ENCODE measurements at places on chromosomes 7 and 10.

GRCh38 chr10:112424651-112425050 is 22.1 kb downstream of the ZDHHC6 start:
- no peak for DNase-seq

DNA sequence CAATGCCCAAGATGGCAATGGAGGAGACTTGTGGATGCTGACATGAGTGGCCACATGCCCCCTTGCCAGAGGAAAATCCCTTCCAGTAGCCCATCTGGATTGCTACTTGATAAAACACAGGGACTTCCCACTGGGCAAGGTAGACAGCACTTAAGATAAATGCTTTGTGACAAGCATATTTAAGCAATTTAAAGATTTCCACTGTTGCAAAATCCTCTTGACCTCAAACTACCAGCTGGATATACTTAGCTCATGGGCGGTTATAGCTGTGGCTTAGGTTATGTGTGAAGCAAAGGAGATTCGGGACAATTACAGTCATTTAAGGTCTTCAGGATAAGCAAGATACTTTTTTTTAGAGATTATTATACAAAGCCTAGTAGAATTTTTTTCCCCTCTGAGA is 238.1 kb downstream of the BMPER start:
- DNase-seq: no peak

DNA sequence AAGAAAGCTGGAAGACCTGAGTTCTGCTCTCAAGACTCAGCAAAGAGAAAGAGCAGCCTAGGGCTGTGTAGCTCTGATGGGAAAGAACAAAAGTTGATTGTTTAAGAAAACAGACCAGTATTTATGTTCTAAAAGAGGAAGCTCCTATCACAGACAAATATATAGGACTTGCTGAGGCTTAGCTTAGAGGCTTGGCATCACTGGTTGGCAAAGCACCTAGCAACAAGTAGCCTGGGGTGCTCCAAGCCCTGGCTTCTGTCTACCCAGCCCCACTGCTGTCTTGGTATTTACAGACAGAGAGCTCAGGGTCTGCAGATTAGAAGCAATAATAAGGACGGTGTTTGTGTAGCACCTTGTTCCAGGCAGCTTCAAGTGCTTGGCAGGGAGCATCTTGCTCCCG is 36.9 kb upstream of the CCDC3 start:
- DNase-seq: no peak

DNA sequence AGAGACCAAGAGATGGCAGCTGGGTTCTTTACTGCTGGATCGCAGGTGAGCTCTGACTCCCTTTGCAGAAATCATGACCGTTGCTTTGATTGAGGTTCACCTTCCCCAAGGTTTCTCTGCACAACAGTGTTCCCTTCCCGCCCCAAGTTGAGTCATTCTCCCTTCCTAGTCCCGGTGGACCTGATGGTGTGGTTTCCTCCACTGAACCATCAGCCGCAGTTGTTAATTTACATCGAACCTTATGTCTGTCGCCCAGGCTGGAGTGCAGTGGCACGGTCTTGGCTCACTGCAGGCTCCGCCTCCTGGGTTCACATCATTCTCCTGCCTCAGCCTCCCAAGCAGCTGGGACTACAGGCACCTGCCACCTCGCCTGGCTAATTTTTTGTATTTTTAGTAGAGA is 5.8 kb downstream of the ZSCAN25 start:
- DNase-seq: no peak

DNA sequence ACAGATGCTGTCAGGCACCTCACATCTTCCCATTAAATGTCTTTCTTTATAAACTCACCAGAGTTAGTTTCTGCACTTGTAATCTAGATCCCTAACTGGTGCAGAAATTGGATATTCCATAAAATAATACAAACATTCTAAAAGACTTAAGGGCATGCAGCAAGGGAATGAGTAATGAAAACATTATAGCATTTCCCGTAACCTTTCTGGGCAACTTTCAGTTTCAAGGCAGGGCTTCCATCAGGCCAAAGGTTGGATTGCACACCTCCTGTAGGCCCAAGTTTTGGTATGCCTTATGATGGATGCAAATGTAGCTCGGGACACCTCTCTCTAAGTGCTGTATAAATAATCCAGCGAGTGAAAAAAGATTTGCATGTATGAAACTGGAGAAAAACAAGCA is 129.9 kb upstream of the LYZL2 start:
- no peak for DNase-seq

DNA sequence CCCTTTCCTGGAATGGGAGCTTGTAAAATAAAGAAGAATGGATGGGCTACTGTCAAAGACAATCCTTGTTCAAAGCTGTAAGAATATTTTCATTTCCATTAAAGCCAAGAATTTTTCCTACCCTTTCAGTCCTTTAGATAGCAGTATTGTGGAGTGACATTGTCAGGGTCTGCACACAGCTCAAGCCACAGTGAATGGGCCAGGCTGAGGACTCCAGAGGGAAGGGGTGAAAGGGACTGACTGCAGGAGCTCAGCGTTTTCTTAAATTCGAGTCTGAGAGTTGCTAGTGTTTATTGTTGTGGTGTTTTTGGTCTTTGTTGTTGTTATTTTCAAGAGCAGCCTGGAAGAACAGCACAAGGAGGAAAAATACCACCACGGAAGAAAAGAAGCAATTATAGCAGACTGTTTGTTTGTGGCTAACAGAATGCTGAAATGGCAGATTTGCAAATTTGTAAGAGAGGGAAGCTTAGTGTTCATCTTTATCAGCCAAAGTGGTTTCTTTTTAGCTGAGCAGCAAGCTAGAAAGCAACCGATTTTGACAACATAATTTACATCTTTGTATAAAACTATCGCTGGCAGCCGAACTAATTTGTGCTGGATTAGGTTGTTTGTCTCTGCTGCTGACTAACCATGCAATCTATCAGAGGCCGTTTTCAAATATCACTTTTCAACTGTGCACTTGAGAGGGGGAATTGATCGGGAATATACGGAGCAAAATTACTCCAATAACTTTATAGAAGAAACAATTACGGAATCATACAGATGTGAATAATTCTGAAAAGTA is 192.1 kb downstream of the LRMDA start:
- DNase-seq: no peak

DNA sequence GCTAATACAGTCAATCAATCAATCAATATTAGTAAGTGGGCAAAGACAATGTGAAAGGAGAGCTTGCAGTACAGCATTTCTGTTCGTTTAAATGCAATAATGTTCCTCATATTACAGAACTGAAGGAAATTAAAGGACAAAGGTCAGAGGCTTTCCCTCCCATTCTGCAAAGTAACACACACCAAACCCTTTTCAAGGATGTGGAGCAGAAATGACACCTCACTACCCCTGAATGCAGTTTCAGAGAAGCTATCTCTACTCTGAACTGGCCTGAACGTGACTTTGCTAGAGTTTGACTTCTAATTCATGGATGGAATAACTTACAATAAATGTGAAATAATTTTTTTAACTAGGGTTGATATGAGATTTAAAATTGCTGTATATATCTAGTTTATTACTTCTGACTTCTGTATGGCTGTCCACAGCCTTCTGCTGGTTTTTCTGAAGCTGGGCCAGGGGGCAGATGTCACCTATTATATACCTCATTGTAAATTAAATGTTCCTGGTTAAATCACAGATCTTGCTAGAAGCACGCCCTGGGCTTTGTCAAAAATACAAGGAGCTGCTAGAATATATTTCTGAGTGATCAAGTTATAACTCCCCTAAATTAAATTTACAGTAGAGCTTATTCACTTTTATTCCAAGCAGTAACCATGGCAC is 156.9 kb upstream of the C7orf33 start:
- DNase-seq: no peak

GRCh38 chr7:4282434-4283223 is 399.5 kb upstream of the FOXK1 start:
- no peak for DNase-seq
